Pericardium fibroblast (primary cell): ENCODE measurements at places on chromosomes 7 and 10. TPM values are rescaled to one million over a fixed set of nuclear protein-coding genes. Genes with fewer than 3 reads are reported as not detected.

RADIL gene
- 1.3 and 10.2 TPM in 2 replicates for total RNA-seq

TMEM178B gene
- under 0.01 TPM in 2 replicates for total RNA-seq

STAG3 gene
- total RNA-seq = 0.17 and 0.23 TPM in 2 replicates

A1CF gene
- total RNA-seq = not detected in 2 replicates

SUN3 gene
- not detected in 2 replicates for total RNA-seq

FAM25A gene
- not detected in 2 replicates for total RNA-seq

CALHM3 gene
- 0.58 TPM in 1 of 2 replicates, not detected in the other for total RNA-seq

GLUD1 gene
- 125 and 152 TPM in 2 replicates for total RNA-seq

CC2D2B gene
- not detected in 2 replicates for total RNA-seq

ATP6V0A4 gene
- total RNA-seq = 0.58 TPM in 1 of 2 replicates, not detected in the other

GSTO2 gene
- 0.23 and 0.51 TPM in 2 replicates for total RNA-seq

SCART1 gene
- total RNA-seq = 0.93 and 2.1 TPM in 2 replicates

GPR15LG gene
- not detected in 2 replicates for total RNA-seq

IQUB gene
- under 0.01 and 0.94 TPM in 2 replicates for total RNA-seq

PTF1A gene
- total RNA-seq = not detected in 2 replicates

CLDN4 gene
- 0.23 and 0.68 TPM in 2 replicates for total RNA-seq

DDX50 gene
- total RNA-seq = 38.5 TPM in 2 replicates

HTR5A gene
- total RNA-seq = not detected in 2 replicates

PPP1R17 gene
- not detected in 2 replicates for total RNA-seq

SLC26A5 gene
- not detected in 2 replicates for total RNA-seq

MSMB gene
- not detected in 2 replicates for total RNA-seq

RGR gene
- total RNA-seq = not detected in 2 replicates

CPVL gene
- total RNA-seq = 0.58 TPM in 1 of 2 replicates, not detected in the other

CCAR1 gene
- 17.4 and 31.2 TPM in 2 replicates for total RNA-seq

MDFIC gene
- 33.0 and 35.4 TPM in 2 replicates for total RNA-seq

DPY19L1 gene
- 24.3 and 26.7 TPM in 2 replicates for total RNA-seq

GPR146 gene
- 5.4 and 18.6 TPM in 2 replicates for total RNA-seq

MINDY4 gene
- total RNA-seq = 5.9 and 20.3 TPM in 2 replicates

BAMBI gene
- 5.8 and 112 TPM in 2 replicates for total RNA-seq

ACSM6 gene
- total RNA-seq = not detected in 2 replicates

OR2A5 gene
- total RNA-seq = not detected in 2 replicates

CDK14 gene
- total RNA-seq = 20.2 and 26.5 TPM in 2 replicates

CRHR2 gene
- total RNA-seq = not detected in 2 replicates

AGBL3 gene
- 0.58 TPM in 1 of 2 replicates, not detected in the other for total RNA-seq

CBLL1 gene
- 13.8 and 20.1 TPM in 2 replicates for total RNA-seq

PPP1R3C gene
- total RNA-seq = 20.6 and 30.6 TPM in 2 replicates

ATRNL1 gene
- total RNA-seq = 0.26 and 0.70 TPM in 2 replicates

ZNF479 gene
- not detected in 2 replicates for total RNA-seq

TMEM168 gene
- 12.1 and 14.8 TPM in 2 replicates for total RNA-seq

NXPH1 gene
- total RNA-seq = not detected in 2 replicates

RTKN2 gene
- not detected in 2 replicates for total RNA-seq

PVRIG gene
- total RNA-seq = not detected in 2 replicates

PON1 gene
- not detected in 2 replicates for total RNA-seq

UTF1 gene
- total RNA-seq = not detected in 2 replicates

NUTM2E gene
- 0.47 TPM in 1 of 2 replicates, not detected in the other for total RNA-seq

CHAT gene
- total RNA-seq = not detected in 2 replicates

NPSR1 gene
- not detected in 2 replicates for total RNA-seq

NRF1 gene
- 3.3 and 7.3 TPM in 2 replicates for total RNA-seq

NPC1L1 gene
- total RNA-seq = not detected in 2 replicates

ZNF239 gene
- total RNA-seq = 1.2 and 4.3 TPM in 2 replicates

TLL2 gene
- under 0.01 TPM in 1 of 2 replicates, not detected in the other for total RNA-seq

SFRP5 gene
- total RNA-seq = 0.09 and 0.58 TPM in 2 replicates

CPED1 gene
- total RNA-seq = 6.1 and 6.9 TPM in 2 replicates

MALRD1 gene
- 0.12 and 0.17 TPM in 2 replicates for total RNA-seq

ZRANB1 gene
- 13.5 and 14.1 TPM in 2 replicates for total RNA-seq

CARD11 gene
- 0.26 and 0.70 TPM in 2 replicates for total RNA-seq

WNT8B gene
- total RNA-seq = not detected in 2 replicates

MEOX2 gene
- 10.3 and 17.0 TPM in 2 replicates for total RNA-seq
